Adipocyte (in vitro differentiated cells): ENCODE measurements at places on chromosomes 2 and 18.

DNA sequence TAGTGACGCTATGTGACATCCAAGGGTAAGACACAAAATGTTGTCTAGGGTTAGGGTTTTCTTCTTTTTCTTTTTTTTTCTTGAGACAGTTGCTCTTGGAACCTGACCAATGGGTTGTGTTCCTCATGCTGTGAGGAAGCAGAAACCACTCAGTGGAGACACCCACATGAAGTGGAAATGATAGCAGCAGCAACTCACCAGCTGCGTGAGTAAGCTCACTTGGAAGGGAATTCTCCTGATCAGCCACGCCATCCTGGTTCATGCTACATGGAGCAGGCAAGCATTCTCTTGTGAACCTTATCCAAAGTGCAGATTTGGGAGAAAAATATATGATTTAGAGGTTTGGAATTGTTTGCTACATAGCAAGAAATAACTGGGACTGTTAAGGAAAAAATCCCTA lies 863.7 kb downstream of the EPHA4 start:
- peak; percentile 56 for DNase-seq

DNA sequence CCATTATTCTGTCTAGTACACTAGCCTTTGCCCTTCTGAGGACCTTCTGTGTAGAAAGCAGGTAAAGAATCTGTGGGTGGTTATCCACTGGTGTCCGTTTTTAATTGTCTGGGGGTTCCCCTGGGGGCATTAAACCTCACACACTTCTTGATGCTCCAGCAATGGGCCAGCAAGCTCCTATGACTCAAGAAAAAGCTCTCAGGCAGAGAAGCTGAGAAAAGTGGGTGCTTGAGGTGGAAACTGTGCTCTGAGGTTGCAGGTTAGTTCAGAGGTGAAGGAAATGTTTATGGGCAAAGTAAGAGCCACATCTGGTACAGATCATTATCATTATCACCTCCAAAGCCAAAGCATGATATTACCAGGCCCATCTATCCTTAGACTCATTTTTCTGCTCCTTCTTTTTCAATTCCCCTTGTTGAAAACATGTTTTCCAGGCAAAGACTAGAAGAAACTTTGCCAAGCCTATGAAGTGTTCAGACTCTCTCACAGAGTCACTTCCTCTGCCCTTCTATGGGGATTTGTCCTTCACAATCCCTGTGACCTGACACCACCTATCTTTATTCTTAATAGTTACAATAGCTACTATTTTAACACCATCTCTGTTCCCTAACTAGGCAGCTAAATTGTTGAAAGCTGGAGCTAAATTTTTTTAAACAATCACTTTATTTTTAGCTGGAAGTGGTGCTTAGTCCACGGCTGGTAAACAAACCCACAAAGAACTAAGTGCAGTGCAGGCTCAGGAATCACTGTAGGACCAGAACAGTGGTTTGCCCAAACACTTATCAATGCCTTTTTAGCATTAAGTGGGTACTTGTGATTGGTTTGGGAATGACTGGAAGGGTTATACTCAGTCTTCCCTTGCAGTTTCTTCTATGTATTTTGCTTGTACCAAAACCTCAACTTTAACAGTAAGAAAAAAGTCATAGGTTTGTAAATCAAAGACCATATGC lies 512.8 kb upstream of the POU3F3 start:
- no peak for DNase-seq

GRCh38 chr2:37847792-37848191 lies 77.3 kb upstream of the RMDN2 start:
- DNase-seq: no peak

GRCh38 chr18:68925268-68925667 lies 127.4 kb downstream of the CCDC102B start:
- peak; percentile 45 for DNase-seq

DNA sequence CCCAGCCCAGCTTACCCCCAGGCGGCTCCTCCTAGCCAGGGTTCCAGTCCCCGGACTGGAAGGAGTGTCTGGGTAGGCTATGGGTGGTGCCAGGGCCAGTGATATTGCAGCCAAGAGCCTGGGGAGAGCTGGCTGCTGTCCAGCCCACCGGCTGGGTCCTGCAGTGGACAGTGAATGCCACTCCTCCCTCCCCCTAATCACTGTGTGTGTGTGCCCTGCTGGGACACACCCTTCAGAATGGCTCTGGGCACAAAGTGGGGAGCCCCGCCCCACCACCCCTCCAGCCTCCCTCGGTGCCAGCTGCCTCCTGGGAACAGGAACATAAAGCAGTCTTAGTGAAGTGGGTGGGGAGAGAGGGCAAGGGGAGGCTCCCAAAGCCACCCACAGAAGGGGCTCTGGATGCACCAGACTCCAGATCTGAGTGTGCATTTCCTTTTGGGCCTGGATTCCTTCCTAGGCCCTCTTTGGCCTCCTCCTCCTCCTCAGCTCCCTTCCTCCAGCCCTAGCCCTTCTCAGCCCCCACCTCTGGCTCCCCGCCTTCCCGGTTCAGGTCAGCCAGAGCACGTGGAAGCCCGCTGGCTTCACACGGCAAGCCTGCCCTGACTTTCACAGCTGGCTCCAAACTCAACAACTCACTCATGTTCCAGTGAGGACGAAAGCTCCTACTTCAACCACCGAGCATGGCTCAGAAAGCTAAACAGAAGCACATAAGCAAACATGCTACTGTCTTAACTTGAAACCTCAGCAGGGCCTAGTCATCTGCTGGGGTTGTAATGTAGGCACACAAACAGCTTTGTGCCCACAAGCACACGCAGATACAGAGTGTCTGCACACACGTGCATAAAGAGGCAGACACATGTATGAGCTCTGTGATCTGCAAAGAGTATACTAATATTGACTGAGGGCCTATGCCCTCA lies 209.2 kb upstream of the SMAD2 start:
- no peak for DNase-seq

GRCh38 chr18:48348739-48349138 lies 60.4 kb downstream of the ZBTB7C start:
- DNase-seq: no peak

DNA sequence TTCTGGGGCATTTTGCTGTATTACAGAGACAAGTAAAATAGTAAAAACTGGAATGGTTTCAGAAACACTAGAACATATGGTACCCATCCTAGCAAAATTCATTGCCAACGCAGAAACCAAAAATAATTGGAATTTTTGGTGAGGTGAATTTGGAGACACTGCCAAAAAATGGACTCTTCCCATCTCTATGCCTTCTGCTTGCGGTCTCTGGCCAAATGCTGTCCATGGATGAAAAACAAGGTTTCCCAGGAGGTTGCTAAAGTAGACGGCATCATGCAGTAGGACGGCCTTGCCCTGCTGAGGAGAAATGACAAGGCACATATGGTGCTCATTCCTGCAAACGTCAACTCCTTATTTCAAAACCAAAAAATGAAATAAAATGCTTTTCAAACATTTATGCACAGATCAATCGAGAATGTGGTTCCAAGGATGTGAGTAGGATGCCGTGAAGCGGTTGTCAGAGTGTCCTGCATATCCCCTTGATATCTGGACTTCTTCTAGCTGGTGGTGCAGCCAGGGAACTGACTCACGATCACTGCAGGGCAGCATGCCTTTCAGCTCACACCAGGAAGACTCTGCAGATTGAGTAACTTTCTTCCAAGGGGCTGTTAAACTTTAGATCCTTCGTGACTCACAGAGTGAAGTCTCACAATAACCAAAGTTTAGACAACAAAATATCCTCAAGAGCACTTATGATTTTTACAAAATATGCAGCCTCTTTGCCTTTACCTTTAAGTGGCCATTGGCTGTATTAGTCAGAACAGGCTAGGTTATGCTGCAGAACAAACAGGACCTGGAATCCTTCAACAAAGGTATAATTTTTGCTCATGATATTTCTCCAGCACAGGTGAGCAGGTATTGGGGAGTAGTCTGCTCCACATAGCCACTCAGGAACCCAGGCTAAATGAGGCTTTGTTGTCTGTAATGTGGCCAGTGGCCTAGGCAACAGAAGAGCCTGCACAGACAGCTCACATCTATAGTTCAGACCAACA lies 149.4 kb upstream of the NDUFV2 start:
- peak; percentile 80 for DNase-seq

- DNase-seq: peak; percentile 38
These were observed 67.3 kb upstream of the RMDN2 start for GRCh38 chr2:37857575-37858399.

DNA sequence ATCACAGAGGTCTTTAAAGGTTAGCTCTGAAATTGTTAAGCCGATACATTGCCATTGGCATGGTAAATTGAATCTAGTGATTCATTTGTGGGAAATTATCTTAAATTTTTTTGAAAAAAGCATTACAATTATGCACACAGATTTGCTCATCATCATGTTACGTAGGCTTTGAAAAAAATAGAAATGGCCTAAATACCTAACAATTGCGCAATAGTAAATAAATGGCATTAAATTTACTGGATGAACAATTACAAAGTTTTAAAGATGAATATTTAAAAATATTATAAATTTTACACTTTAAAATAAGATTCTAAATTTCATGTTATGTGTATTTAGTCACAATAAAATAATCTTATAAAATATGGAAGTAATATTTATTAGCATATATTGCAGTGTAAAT lies 171.3 kb downstream of the RPRM start:
- DNase-seq: no peak

GRCh38 chr2:205722283-205722918 lies 40.1 kb downstream of the NRP2 start:
- DNase-seq: no peak

GRCh38 chr2:238790833-238791230 lies 57.1 kb upstream of the TWIST2 start:
- DNase-seq: no peak

- no peak for DNase-seq
These were observed 22.7 kb downstream of the KCNF1 start for GRCh38 chr2:10934308-10934978.

GRCh38 chr2:37593694-37594093 lies 77.7 kb downstream of the CDC42EP3 start:
- DNase-seq: no peak

- no peak for DNase-seq
These were observed 550.2 kb upstream of the SLC39A10 start for GRCh38 chr2:195106681-195107380.

DNA sequence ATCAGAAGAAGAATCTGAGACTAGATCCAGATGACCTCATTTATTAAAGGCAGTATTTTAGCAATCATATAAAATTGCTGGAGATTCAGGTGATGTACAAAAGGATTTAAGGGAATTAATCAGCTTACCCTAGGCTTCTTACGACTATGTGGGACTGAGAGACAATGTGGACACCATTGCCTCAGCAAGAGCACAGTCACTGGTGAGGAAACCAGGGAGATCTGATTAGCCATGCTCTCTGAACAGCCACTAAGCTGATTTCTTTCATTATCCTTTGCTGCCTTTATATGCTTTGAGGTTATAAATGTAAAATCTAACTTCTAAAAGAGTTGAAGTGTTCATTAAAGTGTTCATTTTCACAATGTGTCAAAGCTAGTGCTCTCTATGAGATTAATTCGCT lies 22.7 kb upstream of the GULP1 start:
- no peak for DNase-seq

- no peak for DNase-seq
These were observed 52.0 kb downstream of the EIPR1 start for GRCh38 chr2:3325458-3326181.

DNA sequence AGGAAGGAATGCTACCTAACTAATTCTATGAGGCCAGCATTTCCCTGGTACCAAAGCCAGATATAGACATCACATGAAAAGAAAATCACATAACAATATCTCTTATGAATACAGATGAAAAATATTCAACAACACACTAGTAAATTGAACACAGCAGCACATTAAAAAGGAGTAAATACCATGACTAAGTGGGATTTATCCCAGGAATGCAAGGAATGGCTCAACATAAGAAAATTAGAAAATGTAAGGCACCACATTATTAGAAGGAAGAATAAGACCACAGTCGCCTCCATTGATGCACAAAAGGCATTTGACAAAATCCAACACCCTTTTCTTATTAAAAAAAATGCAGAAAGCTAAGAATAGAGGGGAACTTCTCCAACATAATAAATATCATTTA lies 133.9 kb downstream of the TTC32 start:
- DNase-seq: peak; percentile 57

DNA sequence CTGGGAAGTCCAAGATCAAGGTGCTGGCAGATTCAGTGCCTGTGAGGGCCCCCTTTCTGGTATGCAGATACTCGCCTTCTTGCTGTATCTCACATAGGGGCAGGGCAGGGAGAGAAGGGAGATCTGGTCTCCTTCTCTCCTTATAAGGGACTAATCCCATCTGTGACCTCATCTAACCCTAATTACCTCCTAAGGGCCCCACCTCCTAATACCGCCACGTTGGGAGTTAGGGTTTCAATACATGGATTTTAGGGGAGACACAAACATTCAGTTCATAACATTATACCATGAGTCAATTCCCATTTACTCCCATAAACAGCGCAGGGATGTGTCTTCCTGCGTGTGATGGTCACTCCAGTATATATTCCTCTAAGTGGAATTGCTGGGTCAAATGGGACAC lies 73.8 kb upstream of the TXNDC2 start:
- DNase-seq: no peak

GRCh38 chr2:27888790-27889189 lies 1.4 kb downstream of the RBKS start:
- DNase-seq: peak; percentile 57
